ENCODE measurements at places on chromosomes 2 and 18. TPM values are rescaled to one million over a fixed set of nuclear protein-coding genes. Genes with fewer than 3 reads are reported as not detected.

The BCS1L gene
- total RNA-seq = 21.1 TPM

DNA sequence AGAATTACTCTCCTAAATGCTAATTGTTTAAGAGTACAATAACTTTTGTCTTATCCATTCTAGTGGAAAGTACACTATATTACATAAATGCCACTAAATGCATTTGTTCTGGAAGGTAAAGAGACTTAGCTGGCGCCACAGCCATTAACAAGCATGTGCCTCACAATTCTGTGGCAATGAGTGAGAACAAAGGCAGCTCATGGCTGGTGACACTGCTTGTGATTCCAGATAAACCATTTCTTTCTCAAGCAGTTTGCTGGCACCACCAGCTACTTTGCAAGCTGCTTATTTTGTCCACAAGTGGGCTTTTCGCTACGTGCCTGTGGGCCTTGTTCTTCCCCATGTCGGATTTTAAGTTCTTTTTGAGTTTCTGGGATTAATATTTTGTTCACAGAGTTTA is 147.6 kb upstream of the SMAD7 start:
- DNase-seq = no peak

DNA sequence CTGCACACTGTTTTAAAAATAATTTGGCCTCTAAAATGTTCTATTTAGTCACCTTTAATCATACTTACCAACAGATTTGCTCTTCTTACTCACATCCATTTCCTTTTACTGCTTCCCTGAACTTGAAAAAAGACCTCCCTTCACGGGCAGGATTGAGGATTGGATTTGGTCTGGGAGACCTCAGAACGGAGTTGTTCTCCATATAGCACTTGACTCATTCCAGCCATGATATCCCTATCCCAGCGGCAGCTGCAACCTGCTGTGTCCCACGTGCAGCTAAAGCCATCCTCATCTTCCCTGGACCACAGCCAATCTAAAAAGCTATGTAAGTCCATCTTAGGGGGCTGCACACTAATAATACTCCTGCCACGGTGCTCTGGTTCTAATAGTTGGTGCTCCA is 97.0 kb upstream of the PTPRM start:
- no peak for DNase-seq

- no peak for DNase-seq
Observed at GRCh38 chr18:13175266-13175665, 43.3 kb upstream of the LDLRAD4 start.

GRCh38 chr18:14943967-14944636 is 196.1 kb downstream of the ANKRD30B start:
- DNase-seq = no peak

DNA sequence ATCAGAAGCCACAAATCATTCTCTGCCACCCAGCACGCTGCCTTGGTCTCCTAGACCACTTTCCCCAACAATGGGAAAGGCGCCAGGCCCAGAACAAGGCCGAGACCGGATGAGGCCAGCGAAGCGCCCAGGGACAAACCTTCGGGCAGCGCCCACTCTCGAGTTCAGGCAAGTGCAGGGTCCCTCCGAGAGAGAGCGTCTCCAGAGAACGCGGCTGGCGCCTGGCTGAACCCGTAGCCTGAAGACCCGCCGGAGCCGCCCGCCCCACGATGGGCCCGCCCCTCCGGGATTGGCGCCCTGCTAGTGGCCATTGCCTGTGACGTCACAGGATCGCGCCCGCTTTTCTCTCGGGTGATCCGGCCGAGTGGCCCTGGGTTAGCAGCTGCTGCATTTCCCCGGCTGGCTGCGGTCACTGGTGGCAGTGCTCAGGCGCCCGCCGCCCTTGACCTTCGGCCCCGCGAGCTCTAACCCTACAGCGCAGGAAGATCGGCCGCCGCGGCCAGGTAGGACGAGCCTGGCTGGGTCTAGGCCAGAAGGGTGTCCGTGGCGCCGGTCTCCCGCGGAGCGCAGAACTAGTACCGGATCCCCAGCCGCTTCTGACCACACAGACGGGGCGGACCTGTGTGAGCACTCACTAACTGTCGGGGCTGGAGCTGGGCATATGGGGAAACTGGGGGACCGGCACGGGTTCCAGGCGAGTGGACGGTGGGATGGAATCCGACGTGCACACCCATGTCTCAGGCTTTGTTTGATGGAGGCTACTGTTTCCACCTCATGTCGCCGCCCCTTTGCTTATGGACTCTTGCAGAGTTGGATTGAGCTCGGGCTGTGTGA is at the start of gene FAHD2A:
Gene FAHD2A, plus strand, starts transcription at position 339 of the 834 bp plus-strand sequence. CDS start 2,851 bp downstream, outside the sequence.
- peak; percentile 99 for DNase-seq

DNA sequence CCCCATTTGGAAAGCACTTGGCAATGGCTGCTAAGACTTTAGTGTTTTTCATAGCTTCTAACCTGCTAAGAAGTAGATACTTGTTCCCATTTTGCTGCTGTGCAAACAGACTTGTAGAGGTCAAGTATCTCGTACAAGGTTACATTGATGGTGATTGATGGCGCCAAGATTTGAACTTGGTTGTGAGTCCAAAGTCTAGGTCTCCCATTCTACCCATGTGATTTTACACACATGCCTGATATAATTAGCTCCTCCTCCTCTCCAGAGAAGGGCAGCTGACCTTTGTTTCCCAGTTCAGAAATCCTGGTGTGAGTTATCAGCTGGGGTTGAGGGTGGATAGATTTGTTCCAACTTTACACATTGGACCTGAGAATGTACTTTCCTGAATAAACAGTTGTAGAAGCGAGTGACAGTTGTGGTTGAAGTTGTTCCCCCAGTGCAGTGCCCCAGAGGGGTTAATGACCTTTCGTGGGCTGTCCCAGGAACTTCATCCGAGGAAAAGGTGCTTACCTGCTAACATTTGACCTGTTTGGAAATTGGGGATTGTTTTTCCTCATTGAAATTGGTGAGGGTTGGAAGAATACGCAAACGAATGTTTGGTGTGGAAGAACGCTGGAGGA is 10.4 kb downstream of the TCF7L1 start:
- no peak for DNase-seq

The CD8A gene
- total RNA-seq = 3.9 TPM

DNA sequence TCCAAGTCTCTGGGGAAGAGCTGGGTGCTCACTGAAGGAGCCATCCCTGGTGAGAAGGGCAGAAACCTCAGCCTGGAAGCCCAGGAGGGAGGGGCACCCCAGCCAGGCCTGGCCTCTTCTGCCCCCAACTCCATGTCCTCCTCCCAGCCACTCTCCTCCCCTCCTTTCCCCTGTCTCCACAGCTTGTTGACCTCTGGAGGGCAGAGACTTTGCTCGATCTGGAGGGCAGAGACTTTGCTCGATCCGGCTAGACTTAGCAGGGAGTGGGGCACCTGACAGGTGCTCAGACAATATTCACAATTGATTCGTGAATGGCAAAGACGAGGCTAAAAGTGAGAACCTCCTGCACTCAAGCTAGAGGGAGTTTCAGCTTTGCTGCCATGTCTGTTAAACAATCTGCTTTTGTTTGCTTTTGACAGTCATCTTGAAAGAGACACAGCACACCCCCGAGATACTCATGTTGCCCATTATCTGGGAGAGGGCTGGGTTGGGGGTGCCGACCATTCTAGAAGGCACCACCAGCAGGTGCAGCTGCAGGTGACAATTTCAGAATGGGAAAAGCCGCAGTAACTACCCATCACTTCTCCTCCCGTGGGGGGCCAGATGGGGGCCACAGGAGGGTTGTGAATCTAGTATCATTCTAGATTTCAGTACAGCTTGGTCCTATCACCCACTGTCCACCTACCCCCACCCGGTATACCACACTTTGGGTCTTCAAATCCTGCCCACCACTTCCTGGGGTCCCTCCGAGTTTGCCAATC is 54.8 kb downstream of the DNMT3A start:
- DNase-seq = no peak

DNA sequence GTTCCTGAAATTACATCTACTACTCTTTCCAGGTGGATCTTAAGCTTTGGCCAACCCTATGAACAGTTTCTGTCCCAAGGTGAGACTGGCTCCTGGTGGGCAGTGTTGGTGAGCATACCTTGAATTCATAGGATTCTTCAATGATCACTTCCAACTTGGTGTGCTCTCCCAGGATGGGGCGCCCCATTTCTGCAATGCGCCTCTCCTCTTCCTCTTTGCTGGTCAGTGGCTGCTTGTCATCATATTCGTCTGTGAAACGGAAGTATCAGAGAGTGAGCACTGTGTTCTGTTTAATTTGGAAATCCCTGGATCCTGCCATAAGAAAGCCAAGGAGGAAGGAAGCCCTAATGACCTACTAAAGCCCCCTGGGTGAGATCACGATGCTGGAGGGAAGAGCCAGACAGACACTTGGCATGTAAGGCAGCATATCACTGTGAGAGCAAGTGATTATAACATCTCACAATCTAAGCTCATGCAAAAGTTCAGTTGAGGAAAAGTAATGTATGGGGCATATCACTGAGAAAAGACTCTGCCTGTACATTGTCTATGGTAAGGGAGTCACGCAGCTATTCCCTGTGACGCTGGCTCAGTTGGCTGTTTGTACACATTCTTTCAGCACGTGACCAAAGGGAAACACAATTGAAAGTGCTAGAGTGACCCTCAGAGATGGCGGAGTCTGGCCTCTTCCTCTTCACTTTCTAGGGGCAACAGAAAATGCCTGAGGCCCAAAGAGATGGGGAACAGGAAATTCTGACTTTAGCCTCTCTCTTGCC is 287.0 kb downstream of the SLC8A1 start:
- DNase-seq = no peak

DNA sequence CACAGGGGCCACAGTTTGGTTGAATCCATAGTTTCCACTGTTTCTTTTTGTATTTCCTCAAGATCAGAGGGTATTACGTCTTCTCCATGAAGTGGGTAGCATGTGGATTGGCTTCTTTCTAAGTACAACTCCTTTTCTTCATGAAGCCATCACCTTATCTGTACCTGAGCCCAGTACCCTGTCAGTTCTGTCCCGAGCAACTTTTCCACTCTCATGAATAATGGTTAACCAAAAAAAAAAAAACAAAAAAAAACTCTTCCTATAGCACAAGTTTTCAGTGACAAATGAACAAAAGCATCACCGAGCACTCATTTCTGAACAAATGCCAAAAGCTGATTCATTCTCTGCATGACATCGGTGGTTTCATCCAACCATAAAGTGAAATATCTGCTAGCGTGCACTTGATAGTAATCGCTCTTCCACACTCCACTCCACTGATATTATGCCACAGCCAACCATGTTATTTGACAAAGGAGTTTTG is 53.0 kb upstream of the CCDC150 start:
- DNase-seq = no peak

- DNase-seq = peak; percentile 83
Observed at GRCh38 chr2:112690853-112691401, 29.9 kb upstream of the NT5DC4 start.

DNA sequence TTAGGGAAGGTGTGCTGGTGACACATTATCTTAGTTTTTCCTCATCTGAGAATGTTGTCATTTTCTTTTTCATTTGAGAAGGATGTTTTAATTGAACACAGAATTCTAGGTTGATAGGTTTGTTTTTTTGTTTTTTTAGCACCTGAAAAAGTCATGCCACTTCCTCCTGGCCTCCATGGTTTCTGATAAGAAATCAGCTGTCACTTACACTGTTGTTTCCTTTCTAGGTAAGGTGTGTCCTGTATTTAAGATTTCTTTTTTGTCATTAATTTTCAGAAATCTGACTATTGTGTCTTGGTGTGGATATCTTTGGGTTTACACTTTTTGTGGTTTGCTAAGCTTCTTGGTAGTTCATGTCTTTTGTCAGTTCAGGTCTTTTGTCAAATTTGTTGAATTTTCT is 99.3 kb downstream of the ROCK1 start:
- DNase-seq = no peak

- DNase-seq = no peak
Observed at GRCh38 chr2:11527001-11527400, 6.8 kb upstream of the GREB1 start.

The C2orf78 gene
- not detected for total RNA-seq

GRCh38 chr2:113058998-113059960 is at the start of gene IL36RN:
Gene IL36RN (plus strand): TSS chr2:113059198. CDS start chr2:113059439, 241 bp downstream.
- no peak for DNase-seq

The ECEL1 gene
- total RNA-seq = 7.2 TPM

The DYNAP gene
- total RNA-seq = not detected

The MC5R gene
- total RNA-seq = not detected

The FASTKD1 gene
- 12.3 TPM for total RNA-seq

DNA sequence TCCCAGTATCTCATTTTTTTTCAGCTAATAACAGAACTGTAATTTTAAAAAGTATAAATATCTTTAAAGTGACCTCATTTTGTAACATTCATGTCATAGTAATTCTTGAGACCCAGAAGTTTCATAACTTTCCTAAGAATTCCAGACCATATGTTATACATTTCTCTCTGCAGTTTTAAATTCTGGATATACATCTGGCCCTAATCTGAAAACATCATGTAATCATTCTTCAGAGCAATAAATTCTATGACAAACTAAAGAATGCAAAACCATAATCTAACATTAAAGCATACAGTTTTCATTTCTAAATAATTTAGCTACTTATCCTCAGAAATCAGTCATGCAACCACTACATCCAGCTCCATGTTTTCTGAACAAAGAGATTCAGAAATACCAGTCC is 198.3 kb upstream of the SLC35G4 start:
- no peak for DNase-seq

- DNase-seq = no peak
Observed at GRCh38 chr2:148675708-148676107, 31.2 kb downstream of the EPC2 start.

Data from aorta (tissue), 5 donors.